Panc1 (cell line): ENCODE measurements at places on chromosomes 3 and 15.

DNA sequence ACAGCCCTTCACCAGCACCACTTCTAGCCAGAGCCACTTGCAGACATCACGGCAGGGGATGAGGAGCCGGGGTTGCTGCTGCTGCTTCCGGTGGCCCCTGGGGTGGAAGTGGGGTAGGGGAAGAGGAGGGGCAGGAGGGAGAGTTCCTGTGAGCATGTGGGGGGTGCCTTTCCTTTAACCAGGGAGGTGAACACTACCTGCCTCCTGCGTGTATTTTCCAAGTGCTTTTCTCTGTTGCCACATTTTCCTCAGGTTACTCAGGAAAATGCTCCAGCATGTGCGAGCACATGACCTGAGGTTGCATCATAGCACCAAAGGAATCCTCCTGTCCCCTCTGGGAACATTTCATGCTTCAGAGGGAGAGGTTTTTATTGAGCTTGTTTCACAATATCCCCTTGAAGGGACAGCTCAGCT is 12.2 kb upstream of the SACM1L start:
- DNase-seq = no peak

GRCh38 chr3:19183584-19183983 is 35.3 kb downstream of the KCNH8 start:
- DNase-seq = no peak

- no peak for DNase-seq
Measured at GRCh38 chr3:10188804-10189556, 24.3 kb downstream of the IRAK2 start.

- no peak for DNase-seq
Measured at GRCh38 chr3:105907777-105908176, 39.0 kb upstream of the CBLB start.

GRCh38 chr15:92920595-92921161 is 20.6 kb downstream of the CHD2 start:
- DNase-seq = no peak

DNA sequence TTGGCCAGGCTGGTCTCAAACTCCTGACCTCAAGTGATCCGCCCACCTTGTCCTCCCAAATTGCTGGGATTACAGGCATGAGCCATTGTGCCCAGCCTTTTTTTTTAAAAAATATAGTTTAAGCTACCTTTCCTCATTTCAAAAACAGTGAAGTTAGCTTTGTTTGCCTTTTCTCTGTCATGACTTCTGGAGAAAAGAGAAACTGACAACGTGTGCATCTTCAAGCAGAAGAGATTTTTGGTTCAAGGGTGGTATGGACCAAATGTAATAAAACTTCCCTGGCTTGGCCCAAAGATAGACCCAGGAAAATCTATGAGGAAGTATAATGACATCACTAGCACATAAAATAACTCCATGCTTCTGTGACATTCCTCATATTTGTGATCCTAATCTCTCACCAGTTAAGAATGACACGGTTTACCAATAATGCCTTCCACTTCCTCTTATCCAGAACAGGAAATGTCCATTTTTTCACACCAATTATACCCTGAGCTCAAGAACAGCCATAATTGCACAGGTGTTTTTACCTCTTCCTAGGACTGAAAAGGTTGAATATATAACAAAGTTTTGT is 781.2 kb upstream of the NR2F2 start:
- no peak for DNase-seq

DNA sequence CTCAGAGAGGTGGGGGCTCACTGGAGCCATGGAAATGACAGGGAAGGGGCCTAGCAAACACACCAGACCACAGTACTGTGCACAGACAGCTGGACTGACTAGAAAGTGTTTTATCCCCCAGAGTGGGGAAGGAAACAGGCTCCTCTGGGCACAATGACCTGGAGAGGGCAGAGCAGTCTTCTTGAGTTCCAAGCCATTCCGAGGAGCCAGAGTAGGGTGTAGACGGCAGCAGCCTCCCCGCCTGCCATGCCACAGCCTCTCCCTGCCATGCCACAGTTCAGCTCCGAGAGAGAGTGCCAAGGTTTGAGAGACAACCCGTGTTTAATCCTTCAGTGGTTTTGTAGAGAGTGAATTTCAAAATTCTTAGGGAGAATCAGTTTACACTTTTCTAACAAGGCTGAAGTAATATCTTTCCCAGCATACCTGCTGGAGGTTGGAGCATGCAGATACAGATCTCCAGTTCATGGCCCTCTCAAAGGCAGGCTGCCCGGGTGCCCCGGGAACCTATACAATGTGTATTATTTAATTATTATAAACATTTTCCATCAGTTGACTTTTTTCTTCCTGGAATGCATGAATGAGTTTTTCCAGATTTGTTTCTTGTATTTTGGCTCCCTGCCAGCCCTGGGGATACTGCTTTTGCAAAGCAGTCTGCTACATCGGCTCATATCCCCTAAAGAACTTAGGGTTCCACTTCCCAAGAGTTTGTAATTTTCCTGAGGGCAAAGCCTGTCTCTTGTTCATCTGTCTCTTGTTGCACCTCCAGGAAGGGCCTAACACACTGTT is 3.2 kb downstream of the PODXL2 start:
- no peak for DNase-seq

GRCh38 chr15:65646486-65646885 is 24.7 kb downstream of the SLC24A1 start:
- no peak for DNase-seq

DNA sequence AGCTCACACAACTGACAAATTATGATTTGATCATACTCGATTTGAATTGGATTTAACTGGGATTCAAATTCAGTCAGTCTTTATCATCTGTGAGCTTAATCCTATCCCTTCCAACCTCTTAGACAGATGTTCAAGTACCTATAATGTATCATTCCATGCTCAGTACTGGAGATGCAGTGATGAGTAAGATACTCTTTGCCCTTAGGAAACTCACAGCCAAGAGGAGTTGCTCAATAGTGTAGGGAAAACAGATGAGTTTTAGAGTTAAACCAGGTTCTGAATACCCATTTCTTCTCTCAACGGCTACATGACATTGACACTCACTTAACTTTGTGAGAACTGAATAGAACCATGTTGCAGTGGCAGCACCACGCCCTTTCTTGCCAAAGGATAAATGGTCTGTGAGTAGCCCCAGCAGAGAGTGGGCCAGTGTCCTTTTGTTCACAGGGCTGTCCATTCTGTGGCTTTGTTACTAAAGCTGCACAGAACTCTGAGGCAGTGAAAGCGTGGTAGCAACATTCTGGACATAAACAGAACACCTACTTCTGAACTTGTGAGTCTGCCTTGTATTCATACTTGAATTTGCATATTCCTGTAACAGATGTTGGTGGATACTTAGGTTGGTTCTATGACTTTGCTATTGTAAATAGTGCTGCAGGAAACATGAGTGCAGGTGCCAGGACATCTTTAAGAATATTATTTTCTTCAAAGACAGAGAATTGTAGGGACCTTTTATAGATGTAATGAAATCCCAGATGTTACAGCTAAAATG is 91.6 kb downstream of the RASA2 start:
- DNase-seq = no peak

DNA sequence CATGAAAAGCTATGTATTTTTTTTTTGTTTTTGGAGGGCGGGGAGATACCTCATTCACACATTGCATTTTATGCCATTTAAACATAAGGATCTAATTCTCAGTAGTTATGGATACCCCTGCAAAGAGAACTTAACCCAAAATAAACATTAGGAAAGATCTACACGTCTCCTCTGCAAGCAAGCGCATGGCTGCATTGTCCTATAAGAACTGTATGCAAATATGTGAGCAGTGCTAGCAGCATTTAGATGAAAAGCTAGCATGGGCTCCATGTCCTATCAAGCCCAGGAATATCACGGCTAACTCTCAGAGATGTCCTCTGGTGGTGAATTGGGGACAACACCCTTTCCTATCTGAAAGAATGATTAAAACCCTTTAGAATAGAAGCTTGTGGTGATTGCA is 292.8 kb downstream of the MEX3B start:
- no peak for DNase-seq

DNA sequence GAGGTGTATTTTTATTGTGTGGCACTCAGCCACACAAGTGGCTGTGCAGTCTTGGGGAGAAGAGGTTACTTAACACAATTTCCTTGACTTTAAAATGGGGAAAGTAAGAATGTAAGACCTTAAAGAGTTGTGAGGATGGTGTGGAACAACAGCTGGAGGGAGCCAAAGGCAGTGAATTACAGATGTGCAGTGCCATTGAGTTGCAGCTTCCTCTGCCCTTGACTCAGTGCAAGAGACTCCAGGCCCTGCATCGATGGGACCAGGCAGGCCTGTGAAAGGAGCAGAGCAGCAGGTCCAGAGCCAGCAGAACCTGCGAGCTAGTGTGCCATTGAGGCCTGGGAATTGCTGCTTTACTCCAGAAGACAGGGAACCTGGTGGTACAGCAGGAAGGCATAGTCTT is 27.2 kb downstream of the EEFSEC start:
- no peak for DNase-seq

DNA sequence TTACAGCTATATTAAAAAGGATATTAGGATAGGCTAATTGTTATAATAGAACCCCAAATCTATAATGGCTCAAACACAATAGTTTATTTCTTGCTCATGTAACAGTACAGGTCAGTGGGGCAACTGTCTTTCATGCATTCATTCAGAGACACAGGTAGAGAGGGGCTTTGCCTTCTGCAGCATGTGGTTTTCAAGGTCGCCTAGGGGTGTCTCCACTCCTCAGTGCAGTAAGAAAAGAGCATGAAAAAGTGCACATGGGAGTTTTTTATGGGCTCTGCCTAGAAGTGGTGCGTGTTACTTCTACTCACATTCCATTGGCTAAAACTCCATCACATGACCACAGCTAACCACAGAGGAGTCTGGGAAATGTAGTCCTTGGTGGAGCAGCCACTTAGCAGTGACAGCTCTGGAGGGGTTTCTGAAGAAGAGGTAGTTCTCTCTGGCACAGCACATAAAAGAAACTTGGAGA is 1.8 kb downstream of the ZBTB38 start:
- no peak for DNase-seq

GRCh38 chr15:78192826-78193594 is 41.4 kb downstream of the ACSBG1 start:
- DNase-seq = no peak

- no peak for DNase-seq
Measured at GRCh38 chr3:119236756-119237155, 3.9 kb downstream of the B4GALT4 start.

DNA sequence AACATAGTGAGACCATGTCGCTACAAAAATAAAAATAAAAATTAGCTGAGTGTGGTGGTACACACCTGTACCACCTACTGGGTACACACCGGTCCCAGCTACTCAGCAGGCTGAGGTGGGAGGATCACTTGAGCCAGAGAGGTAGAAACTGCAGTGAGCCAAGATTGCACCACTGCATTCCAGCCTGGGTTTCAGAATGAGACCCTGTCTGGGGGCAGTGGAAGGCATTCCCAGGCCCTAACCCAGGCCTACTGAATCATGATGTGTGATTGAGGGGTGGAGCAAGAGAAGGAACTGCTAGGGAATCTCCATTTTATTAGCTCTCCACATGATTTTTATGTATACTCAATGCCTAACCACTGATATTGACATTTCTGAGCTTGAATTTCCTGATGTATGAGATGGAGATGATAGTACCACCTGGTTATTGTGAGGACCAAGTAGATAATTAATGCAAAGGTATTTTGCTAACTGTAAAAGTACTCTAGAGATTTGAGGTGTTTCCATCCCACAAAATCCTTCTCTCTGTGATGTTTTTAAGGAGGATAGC is 169.5 kb upstream of the UMPS start:
- no peak for DNase-seq

- DNase-seq = no peak
Measured at GRCh38 chr15:29790607-29791006, 31.7 kb downstream of the TJP1 start.

DNA sequence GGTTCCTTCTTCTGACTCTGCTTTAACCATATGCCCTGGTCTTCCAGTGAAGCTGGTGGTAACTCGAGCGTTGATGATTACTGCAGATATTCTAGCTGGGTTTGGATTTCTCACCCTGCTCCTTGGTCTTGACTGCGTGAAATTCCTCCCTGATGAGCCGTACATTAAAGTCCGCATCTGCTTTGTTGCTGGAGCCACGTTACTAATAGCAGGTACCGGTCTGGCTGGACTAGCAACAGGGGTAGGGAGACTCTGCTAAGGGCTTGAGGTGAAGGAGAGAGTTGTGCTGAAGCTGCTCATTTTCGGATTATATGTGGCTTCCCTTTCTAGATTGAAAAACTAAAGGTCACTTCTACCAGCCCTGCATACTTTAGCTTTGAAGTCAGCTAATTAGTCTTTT is 16.8 kb downstream of the CLDN16 start:
- DNase-seq = no peak

DNA sequence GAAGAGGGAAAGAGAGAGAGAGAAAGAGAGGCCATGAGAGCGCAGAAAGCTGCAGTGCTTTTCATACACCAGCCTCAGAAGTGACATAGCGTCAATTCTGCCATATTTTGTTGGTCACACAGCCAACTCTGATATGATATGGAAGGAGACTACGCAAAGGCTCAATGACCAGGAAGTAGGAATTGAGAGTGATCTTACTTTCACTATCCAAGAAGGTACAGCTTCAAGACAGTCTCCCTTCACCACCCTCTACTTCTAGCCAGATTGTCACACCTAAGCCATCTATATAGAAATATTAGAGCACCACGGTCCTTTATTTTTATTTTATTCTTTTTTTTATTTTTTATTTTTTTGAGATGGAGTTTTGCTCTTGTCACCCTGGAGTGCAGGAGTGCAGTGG is 21.1 kb downstream of the PARP15 start:
- no peak for DNase-seq

- DNase-seq = no peak
Measured at GRCh38 chr15:58038426-58039078, 27.0 kb downstream of the ALDH1A2 start.

DNA sequence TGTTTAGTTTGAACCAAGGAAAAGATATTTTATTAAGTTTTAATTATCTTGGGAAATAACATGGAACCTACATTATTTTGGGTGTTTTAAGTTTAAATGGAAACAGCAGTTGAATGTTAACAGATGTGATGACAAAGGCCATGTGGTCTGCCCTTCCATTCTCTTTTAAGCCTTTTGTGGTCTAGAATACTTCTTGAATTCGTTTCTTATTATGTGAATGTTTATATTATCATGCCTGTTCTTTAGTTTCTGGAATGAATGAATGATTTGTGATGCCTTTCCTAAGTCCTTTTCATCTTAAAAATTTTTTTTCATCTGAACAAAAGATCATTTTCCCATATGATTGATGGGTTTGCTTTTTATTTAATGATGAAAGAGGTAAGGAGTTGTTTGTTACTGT is 44.6 kb downstream of the SNRK start:
- no peak for DNase-seq

- no peak for DNase-seq
Measured at GRCh38 chr15:98398056-98398455, 250.3 kb upstream of the IGF1R start.

DNA sequence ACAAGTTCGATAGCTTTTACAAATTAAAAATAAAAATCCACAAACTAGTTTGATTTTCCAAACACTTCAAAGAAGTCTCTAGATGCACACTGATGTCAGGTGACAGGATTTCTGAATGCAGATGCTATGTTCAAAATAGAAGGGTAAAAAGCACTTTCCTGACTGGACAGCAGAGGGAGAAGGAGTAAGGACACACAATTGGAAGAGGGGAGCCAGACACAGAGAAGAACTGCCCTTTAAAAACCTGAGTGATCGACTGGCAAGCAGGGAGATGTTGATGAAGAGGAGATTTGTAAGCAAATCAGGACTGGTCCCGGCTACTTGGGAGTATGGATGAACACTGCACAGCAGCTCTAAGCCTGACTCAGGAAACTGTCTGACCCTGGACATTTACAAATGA is 612.8 kb downstream of the MAGI1 start:
- DNase-seq = no peak
